CD4-positive, alpha-beta memory T cell (primary cell): ENCODE measurements at places on chromosomes 7 and 10.

- no peaks in the 10 kb centered on the region for H3K4me1 ChIP-seq
- H3K4me3 ChIP-seq = no peak overlapping the region
- H3K36me3 ChIP-seq = no peaks in the 10 kb centered on the region
- no peak for DNase-seq
- no peaks in the 10 kb centered on the region for H3K27me3 ChIP-seq
These were observed 30.0 kb downstream of the GPR141 start for GRCh38 chr7:37713613-37714012.

DNA sequence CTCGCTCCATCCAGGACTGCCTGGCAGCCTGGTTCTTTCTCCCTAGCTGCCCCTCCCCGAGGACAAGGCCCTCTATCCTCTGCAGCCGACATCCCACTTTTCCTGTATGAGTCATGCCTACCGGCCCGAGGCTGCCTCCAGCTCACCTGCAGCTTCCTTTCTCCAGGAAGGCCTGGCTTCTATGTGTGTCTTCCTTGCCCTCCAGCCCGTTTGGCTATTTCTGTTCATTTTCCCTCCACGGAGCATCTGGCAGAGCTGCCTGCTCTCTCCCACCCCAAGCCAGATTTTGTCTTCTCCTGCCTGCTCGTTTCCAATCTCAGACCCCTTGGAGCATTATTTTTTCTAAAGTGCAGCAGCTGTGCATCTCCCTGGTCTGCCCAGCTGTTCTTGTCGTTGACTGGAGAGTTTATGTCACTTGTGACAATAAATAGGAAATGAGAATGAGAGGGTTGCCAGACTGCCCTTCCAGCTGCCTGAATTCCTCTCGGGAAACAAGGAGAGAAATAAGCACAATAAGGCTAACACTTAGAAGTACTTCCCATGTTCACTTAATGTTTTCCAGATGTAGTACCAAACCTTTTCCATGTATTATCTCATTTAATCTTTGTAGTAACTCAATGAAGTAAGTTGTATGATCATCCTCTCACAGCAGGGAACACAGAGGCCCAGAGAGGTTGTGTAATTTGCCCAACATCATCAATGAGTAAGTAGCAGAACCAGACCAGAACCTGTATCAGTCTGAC lies 19.7 kb downstream of the UBTD1 start:
- no peak for DNase-seq
- H3K36me3 ChIP-seq = no peaks in the 10 kb centered on the region
- H3K27me3 ChIP-seq = no peaks in the 10 kb centered on the region

DNA sequence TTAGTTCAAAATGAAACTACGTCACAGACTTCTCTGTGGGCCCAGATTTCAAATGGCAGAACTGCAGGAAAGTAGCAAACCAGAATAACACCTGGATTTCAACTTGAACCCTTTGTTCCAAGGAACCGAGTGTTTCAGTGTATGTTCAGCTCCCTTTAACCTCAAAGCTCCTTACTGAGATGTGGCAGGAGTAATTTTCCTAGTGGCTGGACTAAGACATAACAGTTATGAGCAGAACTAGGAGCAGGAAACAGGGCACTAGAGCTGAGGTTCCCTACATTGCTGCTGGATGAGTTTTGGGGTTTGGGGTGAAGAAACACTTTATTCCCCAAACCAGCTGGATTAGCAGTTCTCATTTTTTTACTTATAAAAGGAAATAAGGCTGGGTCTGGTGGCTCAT lies 50.1 kb downstream of the NSUN6 start:
- no peaks in the 10 kb centered on the region for H3K4me1 ChIP-seq
- no peak for DNase-seq
- no peak overlapping the region for H3K4me3 ChIP-seq

- no peak for DNase-seq
- no peaks in the 10 kb centered on the region for H3K4me1 ChIP-seq
- no peak overlapping the region for H3K27ac ChIP-seq
- peaks cover 8% of the 10 kb centered on the region for H3K36me3 ChIP-seq
- no peak overlapping the region for H3K4me3 ChIP-seq
These were observed 51.5 kb downstream of the RSU1 start for GRCh38 chr10:16765509-16766375.

DNA sequence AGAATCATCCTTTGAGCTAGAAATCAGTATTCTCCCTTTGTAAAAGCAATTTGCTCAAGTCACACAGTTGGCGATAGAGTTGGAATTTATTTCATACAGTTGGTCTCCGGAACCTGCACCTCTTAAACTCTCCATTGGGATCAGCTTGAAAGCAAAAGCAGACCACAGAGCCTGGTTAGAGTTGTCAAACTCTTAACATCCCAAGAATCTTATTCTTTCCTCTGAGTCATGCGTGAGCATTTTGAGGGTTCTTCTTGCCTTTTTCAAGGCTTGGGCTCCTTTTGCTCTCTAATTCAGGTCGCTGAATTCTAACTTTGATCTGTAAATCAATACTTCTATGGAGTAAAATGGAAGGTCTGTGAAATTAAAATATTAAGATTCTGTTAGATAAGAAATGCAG lies 19.6 kb upstream of the SCIN start:
- H3K4me1 ChIP-seq = no peaks in the 10 kb centered on the region
- no peak overlapping the region for H3K4me3 ChIP-seq
- DNase-seq = no peak
- no peak overlapping the region for H3K27ac ChIP-seq
- H3K27me3 ChIP-seq = no peaks in the 10 kb centered on the region
